HTR-8/SVneo (cell line): ENCODE measurements at places on chromosomes 4 and X.

DNA sequence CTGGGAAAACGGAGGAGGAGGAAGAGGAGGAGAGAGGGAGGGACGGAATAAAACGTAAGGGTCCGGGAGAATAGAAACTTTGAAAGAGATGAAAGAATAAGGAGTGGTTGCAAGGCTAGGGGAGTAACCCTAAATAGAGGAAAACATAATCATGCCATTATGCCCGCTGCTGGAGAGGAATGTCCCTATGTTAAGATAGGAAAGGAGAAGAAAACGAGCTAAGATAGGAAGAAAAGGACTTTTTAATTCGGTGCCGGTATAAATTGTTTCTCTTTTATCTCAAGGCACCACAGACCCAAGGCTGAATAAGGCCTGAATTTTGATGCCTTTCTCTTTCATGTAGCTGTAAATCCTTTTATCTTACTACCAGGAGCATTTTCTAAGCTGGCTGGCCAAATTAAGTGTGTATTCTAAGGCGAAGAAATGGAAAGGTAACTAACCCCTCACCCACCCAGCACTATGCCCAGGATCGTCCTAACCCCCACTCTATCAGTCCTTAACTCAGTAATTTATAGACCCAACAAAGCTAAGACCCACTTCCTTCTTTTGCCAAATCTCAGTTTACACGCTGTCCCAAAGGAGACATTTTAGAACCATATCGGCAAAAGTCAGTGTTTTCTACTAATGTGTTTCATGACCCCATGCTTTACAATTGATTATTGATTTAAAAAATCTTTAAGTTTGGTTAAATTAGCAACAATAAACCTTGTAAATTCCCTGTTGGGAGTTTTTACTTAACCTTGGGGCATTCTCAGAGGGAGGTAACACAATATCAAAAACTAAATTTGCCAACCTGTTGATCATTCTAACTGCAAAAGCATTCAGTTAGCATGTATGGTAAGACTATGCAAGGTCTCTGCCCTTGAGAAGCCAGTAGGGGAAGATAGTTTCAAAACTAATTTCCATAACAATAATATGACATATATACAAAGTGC is 1.1 kb upstream of the CUL4B start:
- no peak for DNase-seq

- no peak for DNase-seq
Measured at GRCh38 chr4:10590896-10591295, 93.7 kb downstream of the CLNK start.

DNA sequence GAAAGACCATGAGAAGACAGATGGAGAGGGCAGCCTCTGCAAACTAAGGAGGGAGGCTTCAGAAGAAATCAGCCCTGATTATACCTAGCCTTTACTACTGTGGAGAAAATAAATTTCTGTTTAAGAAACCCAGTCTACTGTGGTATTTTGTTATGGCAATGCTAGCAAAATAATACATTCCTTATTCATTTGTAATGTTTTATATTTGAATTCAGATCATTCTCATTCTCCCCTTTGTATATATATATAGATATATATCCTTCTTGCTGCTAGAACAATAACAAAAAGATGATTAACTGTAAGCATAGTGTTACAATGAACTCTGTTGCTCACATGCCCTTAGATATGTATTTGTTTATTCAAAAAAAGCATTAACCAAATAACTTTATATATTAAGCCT is 22.5 kb downstream of the DMD start:
- no peak for DNase-seq

DNA sequence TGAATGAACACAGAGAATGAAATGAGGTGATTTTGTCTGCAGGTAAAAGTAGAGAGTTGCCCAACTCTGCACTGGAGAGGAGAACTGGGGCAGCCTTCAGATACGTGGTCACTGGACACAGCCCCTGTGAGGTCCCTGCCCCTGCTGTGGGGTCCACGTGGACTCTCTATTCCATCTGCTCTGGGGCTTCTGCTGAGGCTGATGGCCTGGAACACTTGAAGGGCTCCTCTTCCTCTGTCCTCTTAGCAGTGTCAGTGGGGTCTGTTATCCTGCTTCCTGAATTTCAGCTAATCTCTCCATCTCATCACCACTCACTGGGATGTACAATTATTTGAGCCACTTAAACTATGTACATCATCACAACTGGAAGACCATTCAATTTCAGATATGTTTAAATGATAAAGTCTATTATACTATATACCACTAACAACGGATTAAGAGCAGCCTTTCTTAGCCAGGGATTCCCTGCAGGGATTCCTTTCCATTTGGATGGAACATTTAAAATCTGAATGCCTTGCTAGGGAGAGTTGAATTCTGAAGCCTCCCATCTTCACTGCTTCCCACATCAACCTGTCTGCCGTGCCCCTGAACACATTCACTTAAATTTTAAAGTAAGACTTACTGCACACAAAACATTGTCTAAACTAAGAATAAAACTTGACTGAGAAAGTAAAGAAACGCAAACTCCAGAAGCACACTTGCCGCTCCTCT is 74.0 kb downstream of the CC2D2A start:
- no peak for DNase-seq

- no peak for DNase-seq
Measured at GRCh38 chr4:6324461-6324998, 54.9 kb downstream of the WFS1 start.

- DNase-seq, result peak; percentile 32
Measured at GRCh38 chr4:47686294-47686872, 151.5 kb downstream of the CORIN start.

DNA sequence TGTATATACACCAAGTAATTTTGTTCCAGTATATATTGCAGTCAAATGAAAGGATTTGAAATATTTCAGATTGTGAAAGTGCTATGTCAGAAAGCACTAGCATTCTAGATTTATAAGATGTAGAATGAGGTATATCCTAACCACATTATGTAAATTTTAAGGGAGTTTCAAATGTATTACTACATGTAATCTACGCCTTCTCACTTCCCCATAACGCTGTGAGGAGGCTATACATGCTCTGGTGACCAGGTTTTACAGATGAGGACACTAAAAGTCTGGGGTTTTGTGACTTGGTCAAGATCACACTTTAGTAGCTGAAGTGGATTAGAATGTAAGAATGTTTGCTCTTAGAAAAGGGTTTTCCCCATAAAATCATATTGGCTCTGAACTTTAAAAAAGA is 8.1 kb downstream of the ENPEP start:
- DNase-seq, result no peak

- no peak for DNase-seq
Measured at GRCh38 chrX:23783589-23784469, 856 bp downstream of the SAT1 start.

- DNase-seq, result no peak
Measured at GRCh38 chr4:83701041-83701440, 165.1 kb downstream of the GPAT3 start.
